Ovary (tissue), 10 donors: ENCODE measurements at places on chromosomes 11 and 22. TPM values are rescaled to one million over a fixed set of nuclear protein-coding genes. Genes with fewer than 3 reads are reported as not detected.

DNA sequence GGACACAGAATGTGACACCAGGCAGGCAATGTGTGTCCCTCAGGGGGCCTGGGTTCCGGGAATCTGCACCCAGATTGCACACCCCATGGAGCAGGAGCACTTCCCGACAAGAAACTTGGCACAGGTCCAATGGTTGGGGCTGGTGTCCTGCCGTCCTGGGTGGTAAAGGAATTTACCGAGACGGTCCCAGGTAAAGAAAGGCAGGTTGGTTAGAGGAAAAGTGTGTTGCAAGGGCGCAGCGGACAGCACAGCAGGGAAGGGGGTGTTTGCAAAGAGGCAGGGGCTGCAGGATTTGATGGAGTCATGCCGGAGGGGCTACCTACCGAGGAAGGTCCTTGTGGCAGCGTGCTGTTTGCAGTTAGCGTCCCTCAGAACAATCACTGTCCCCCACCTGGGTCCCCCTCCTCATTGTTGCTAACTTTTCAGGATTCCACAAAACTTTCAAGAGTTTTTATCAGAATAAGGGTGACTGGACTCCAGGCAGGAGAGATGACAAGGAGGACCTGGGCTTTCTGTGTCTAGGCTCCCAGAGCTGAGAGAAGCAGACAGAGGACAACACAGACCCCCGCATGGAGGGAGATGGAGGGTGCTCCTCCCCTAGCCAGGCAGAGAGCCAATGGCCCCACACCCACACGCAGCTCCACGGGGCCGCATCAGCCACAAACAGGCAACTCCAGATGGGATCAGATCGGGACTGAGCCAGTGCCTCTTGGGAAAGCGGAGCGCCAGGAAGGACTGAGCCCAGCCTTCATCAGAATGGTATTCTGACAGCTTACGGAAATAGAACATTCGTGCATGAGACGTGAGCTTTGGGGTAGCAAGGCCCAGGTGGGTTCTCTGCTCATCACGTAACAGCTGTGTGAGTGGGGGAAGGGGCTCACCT lies 1423.9 kb downstream of the BRD1 start:
- DNase-seq: no peak

- no peak for DNase-seq
These were observed 328.8 kb downstream of the MIAT start for GRCh38 chr22:26985931-26986782.

DNA sequence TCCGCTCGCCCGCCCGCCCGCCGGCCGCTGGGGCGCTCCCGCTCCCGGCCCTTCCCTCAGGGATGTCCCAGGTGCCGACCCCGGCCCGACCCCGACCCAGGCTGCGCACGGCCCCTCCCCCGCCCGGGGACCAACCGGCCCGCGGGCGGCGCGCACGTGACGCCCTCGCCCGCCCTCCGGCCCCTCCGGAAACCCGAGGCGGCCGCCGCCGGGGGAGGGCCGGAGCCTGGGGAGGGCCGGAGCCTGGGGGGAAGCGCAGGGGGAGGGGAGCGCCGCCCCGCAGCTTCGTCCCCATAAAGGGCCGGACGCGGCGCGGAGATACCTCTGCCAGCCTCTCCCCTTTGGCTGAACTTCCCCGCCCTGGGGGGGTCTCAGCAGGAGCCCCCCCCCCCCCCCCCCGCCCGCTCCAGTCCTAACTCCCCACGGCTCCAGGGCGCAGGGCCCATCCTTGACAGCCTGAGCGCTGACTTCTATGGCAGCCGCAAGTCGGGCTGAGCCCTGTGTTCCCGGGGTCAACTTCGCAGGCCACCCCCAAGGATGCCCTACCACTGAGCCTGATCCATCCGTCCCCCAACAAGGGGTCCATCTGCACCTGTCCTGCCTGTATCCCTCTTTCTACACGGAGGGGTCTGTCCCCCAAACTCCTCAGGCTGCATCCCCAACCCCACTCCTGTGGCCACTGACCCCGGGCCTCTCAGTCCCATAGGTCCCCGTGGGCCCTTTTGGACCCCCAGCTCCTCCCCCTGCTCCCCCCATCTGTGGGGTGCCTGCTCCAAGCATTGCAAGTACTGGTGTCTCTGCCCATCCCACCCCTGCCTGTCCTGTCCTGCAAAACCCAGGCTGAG lies at the start of gene MAPK12:
TSS of gene MAPK12 (minus strand) at position 69 of the 845 bp plus-strand sequence. CDS start 174 bp downstream, outside the sequence.
- DNase-seq: peak; percentile 68

OR8G5 gene
- not detected for total RNA-seq
